ENCODE measurements at places on chromosomes 5 and 9. TPM values are rescaled to one million over a fixed set of nuclear protein-coding genes. Genes with fewer than 3 reads are reported as not detected.

GRCh38 chr9:6459718-6460117 is 46.7 kb downstream of the UHRF2 start:
- no peak for DNase-seq

DNA sequence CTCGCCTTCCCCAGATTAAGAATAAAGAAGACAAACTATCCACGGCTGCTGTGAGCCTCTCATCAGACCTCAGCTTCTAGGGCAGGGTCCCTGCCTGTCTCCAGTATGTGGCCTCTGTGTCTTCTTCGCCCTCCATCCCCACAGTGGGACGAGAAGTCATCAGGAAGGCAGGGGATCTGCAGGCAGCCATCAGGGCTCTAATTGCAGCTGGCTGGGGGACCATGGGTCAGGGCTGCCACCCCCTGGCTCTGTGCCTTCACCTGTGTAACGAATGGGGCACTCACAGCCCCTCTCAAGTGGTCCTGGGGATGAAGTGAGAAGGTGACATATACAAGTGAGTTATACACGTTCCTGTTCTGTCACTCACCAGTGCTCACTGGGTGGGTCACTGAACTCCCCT is 139.8 kb downstream of the KCNIP1 start:
- DNase-seq = no peak

GRCh38 chr5:36277521-36278176 is 24.1 kb downstream of the RANBP3L start:
- no peak for DNase-seq

- no peak for DNase-seq
These were observed 6.1 kb downstream of the ST6GALNAC4 start for GRCh38 chr9:127910613-127911205.

DNA sequence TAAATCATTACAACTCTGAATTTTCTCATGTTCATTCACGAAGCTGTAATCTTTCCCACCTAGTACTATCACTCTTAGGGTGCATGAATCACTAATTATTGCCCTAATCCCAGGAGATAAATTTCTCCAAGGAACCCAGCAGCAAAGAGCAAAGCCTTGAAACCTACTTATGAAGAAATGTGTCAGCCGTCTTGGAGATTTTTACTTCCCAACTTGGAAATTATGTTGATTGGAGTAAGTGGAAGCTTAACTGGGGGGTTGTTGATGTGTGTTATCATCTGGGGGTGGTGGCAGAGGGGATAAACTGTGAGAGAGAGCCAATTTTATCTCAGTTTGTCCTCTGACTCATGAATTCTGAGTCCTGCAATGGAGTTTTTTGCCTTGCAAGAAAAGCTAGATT is 440.5 kb upstream of the WWC1 start:
- DNase-seq = no peak

CCDC187 gene
- 2.5 TPM for polyA plus RNA-seq

TPPP gene
- polyA plus RNA-seq = 7.2 TPM
